ENCODE measurements at places on chromosomes 5 and 9.

DNA sequence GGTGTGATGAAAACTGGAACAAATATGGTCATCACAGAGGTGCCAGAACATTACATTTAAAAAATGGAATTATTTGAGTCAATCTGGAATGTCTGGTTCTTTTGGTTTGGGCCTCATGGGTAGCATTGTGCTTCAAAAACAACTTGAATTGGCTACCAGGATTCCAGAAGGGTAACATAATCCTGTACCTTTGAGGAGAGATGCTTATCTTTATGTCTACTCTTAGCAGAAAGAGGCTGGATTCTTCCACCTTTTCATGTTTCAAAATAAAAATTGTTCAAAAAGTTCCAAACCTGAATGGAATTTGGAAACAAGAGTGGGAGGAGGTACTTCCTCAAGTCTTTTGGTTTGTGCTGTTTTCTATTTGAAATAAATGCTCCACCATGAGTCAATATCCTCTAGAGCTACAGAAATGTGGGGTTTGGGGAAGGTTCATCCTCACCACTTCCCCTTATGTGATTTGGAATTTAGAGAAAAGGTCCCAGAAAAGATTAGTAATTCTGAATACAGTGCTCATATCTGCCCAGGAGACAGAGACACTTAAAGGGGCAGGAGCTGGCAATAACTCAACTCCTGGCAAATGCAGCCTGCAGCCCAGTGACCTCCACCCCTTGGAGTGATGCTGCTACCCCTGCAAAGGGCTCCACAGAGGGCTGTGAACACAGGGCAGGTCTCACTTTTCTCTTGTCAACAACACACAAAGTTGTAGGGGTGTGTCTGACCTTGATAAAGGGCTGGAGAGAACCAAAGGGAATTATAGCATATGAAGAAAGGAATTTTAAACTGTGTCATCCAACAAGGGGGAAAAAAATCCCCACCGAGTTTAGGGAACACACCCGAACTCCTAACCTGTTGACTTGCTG is 272.8 kb downstream of the CWC27 start:
- DNase-seq = no peak
- no peaks in the 10 kb centered on the region for H3K27me3 ChIP-seq
- H3K4me1 ChIP-seq = no peaks in the 10 kb centered on the region
- H3K36me3 ChIP-seq = no peaks in the 10 kb centered on the region

DNA sequence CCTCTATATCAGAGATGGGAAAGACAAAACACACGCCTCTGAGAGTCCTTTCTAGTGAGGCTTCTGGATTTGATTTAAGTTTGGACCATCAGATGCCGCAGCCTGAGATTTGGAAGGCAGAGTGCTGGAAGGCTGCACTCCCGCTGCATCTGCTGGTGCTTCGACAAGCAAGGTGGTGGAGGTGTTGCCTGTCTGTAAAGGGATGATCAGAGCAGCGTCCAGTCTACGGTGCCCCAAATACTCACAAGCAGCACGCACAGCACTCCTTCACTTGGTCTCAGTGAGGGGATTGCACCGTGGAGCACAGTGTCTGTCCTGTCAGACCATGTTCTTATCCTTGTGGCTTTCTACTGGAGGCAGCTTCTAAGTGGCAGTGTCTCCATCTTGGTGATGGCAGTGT is 221.4 kb downstream of the GADD45G start:
- no peaks in the 10 kb centered on the region for H3K36me3 ChIP-seq
- H3K27me3 ChIP-seq = no peaks in the 10 kb centered on the region
- H3K27ac ChIP-seq = no peak overlapping the region
- no peaks in the 10 kb centered on the region for H3K4me1 ChIP-seq

- no peak overlapping the region for H3K27ac ChIP-seq
- no peaks in the 10 kb centered on the region for H3K27me3 ChIP-seq
- H3K36me3 ChIP-seq = no peaks in the 10 kb centered on the region
- H3K4me1 ChIP-seq = peaks cover 8% of the 10 kb centered on the region
- peak overlapping the region; percentile 71 for H3K4me3 ChIP-seq
These were observed 11.3 kb downstream of the C9orf50 start for GRCh38 chr9:129609486-129610212.

DNA sequence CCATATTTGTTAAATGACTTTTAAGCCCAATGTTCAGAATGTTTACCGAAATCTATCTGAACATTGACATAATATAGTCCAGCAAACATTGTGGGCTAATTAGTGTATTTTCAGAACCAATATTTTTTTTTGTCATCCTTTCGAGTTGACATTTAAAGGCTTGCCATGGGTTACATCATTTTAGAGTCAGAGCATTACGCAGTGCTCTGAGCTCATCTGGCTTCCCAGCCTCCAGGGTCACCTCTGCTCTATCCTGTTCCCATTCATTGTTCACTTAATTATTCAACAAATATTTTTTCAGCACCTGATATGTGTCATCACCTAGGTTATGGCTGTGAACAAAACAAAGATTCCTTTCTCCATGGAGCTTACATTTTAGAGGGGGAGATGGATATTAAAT is 80.2 kb downstream of the SREK1 start:
- no peak overlapping the region for H3K4me3 ChIP-seq
- H3K4me1 ChIP-seq = no peaks in the 10 kb centered on the region
- no peaks in the 10 kb centered on the region for H3K36me3 ChIP-seq
- H3K27me3 ChIP-seq = no peaks in the 10 kb centered on the region
- H3K27ac ChIP-seq = no peak overlapping the region

- H3K36me3 ChIP-seq = no peaks in the 10 kb centered on the region
- no peaks in the 10 kb centered on the region for H3K27me3 ChIP-seq
- H3K27ac ChIP-seq = no peak overlapping the region
- no peak for DNase-seq
- H3K4me3 ChIP-seq = no peak overlapping the region
These were observed 23.4 kb upstream of the CORO2A start for GRCh38 chr9:98215821-98216220.

DNA sequence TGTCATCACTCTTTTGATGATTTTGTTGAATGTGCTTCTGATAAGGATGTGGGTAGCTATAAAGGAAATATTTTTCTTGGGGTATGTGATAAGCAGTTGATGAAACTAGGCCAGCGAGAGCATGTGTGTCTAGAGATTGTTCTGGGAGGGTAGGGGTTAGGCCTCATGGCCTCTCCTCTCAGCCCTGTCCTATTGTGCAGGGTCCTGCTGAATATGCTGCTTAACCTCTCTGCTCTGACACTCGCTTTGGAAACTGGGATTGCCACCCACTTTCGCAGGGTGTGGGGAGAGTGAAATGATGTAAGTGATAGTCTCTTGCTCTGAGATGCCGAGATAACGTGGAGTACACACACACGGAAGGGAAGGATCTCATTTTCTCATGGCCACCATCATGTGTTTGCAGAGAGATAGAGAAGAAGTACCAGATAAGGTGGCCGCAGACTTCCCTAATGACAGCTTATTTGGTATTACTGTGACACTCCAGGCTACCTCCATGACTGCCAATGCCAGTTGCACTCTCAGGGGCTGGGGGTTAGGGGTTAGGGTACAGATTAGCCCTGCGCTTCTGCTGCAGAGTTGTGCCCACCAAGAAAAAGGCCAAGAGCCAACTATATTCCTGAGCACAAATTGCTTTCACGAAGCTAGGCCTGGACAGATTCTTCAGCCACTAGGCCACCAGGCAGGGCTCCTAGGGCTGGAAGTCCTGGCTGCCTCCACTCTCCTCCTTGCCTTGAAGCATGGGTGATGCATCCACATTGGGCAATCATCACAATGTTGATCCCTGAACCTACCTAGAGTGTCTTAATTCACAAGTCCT is 25.2 kb upstream of the TNFAIP8 start:
- no peak for DNase-seq
- no peaks in the 10 kb centered on the region for H3K27me3 ChIP-seq
- no peaks in the 10 kb centered on the region for H3K4me1 ChIP-seq
- H3K4me3 ChIP-seq = no peak overlapping the region
- no peak overlapping the region for H3K27ac ChIP-seq

DNA sequence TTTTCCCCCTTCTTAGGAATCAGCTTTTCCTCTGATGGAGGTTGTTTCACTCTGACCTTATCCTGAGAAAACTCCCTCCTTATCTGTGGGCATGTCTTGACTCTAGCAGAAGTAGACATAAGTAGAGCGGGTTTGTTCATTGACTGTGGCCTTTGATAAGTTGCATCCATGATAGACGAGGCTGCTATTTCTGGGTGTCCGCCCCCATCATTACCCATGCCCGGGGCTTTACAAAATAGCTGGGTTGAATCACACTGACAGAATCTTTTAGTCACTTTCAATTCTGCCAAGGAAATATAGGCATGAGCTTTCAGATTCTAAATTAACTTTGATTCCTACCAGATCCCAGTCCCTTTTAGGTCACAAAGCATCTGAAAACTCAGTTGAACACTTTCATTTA is 223.8 kb downstream of the SEC61B start:
- H3K4me1 ChIP-seq = no peaks in the 10 kb centered on the region
- no peak overlapping the region for H3K27ac ChIP-seq
- no peak overlapping the region for H3K4me3 ChIP-seq
- no peak for DNase-seq
- no peaks in the 10 kb centered on the region for H3K27me3 ChIP-seq

DNA sequence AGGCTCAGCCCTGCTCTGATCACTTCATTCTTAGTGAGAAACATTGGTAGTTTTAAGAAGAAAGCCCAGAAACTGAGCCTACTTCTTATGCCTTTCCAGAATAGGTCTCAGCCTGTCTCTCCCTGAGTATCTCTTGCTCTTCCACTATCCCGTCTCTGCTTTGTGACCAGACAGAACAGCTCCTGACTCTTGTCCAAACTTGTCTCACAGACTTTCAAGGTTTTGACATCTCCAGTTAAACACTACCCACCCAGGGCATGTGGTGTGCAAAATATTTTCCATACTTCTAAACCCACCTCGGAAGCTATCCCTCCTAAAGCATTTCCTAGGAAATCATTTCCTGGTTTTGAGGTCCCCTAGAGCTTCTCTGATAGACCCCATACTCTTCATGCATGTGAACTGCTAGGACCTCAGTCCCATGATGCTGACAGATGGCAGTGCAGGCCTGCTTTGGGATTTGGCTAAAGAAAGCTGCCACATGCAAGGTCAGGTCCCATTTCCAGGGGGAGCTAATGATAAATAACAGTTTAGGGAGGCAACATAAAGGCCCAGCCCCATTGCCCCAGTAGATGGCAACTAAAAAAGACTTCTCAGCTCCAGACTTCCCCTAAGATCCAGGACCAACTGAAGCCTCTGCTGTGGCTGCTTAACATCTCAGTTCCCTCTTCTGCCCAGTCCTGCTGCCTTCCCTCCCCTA is 211.5 kb downstream of the MED10 start:
- H3K36me3 ChIP-seq = no peaks in the 10 kb centered on the region
- no peak for DNase-seq
- H3K27ac ChIP-seq = no peak overlapping the region
- no peaks in the 10 kb centered on the region for H3K27me3 ChIP-seq

DNA sequence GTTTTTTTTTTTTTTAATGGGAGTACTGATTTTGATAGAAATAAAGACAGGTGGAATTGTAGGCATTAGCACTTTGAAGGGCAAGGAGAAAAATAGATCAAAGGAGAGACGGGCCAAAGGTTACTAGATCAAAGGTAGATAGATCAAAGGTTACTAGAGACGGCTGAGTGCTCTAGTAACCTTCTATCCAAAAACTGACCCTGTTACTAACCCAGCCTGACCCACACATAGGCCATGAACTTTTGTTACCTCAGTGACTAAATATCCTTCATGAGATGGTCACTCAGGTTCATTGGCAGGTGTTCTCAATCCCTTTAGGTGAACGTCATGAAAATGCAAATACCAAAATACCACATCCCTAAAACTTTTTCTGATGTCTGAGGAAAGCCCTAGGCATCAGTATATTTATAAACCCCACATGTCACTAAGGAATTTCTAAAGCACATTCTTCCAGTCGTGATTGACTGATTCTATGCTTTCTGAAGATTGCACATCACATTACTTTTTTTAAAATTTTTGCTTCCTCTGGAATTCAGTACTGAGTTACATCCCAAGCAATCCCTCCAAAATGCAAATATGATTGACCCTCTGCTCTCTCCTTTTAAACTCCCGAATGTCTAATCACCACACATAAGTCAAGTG is 772.7 kb downstream of the BRINP1 start:
- no peak overlapping the region for H3K4me3 ChIP-seq
- H3K4me1 ChIP-seq = no peaks in the 10 kb centered on the region
- H3K27ac ChIP-seq = no peak overlapping the region
- no peaks in the 10 kb centered on the region for H3K36me3 ChIP-seq
- DNase-seq = no peak

GRCh38 chr9:1606253-1606652 is 408.9 kb upstream of the SMARCA2 start:
- no peaks in the 10 kb centered on the region for H3K4me1 ChIP-seq
- no peaks in the 10 kb centered on the region for H3K36me3 ChIP-seq
- H3K27me3 ChIP-seq = peaks cover 8% of the 10 kb centered on the region
- H3K27ac ChIP-seq = no peak overlapping the region
- no peak for DNase-seq
- no peak overlapping the region for H3K4me3 ChIP-seq

DNA sequence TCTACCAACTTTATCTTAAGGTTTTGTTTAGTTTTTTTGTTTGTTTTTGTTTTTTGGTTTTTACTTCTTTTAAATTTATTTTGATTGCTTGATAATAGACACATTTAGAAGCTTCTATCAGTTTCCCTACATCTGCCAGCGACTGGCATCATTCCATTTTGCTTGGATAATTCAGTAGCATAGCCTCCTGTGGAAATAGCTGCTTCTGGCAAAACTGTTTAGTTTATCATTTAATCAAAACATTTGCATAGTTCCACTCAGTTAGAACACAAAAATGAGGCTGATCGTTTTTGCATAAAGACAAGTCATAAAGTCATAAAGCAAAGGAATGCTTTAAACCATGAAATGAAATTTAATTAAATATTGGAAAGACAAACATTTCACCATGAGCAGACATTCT is 133.7 kb upstream of the NFIL3 start:
- H3K36me3 ChIP-seq = no peaks in the 10 kb centered on the region
- no peak overlapping the region for H3K27ac ChIP-seq
- H3K4me3 ChIP-seq = no peak overlapping the region
- no peak for DNase-seq
- H3K4me1 ChIP-seq = no peaks in the 10 kb centered on the region

- H3K27ac ChIP-seq = no peak overlapping the region
- no peaks in the 10 kb centered on the region for H3K36me3 ChIP-seq
- H3K4me3 ChIP-seq = no peak overlapping the region
- DNase-seq = no peak
- H3K4me1 ChIP-seq = no peaks in the 10 kb centered on the region
These were observed 18.7 kb downstream of the CAST start for GRCh38 chr5:96680759-96681470.

GRCh38 chr9:90727488-90727887 is 74.1 kb upstream of the SYK start:
- no peaks in the 10 kb centered on the region for H3K27me3 ChIP-seq
- H3K36me3 ChIP-seq = no peaks in the 10 kb centered on the region
- DNase-seq = no peak
- no peaks in the 10 kb centered on the region for H3K4me1 ChIP-seq

- no peak overlapping the region for H3K4me3 ChIP-seq
- no peaks in the 10 kb centered on the region for H3K4me1 ChIP-seq
- no peak overlapping the region for H3K27ac ChIP-seq
These were observed 511.7 kb downstream of the AGTPBP1 start for GRCh38 chr9:85230081-85230480.

GRCh38 chr5:145948921-145949320 is 12.5 kb downstream of the SH3RF2 start:
- H3K4me3 ChIP-seq = peak overlapping the region; percentile 2
- no peaks in the 10 kb centered on the region for H3K36me3 ChIP-seq
- H3K27ac ChIP-seq = peak overlapping the region; percentile 28

Measured in pancreas (tissue), 10 donors.